ENCODE measurements at places on chromosomes 11 and 22. TPM values are rescaled to one million over a fixed set of nuclear protein-coding genes. Genes with fewer than 3 reads are reported as not detected.
A peak's percentile ranks its signal among the peaks of the same experiment; 100 is the strongest.

BATF2 gene
- 20.7 TPM for total RNA-seq

DNA sequence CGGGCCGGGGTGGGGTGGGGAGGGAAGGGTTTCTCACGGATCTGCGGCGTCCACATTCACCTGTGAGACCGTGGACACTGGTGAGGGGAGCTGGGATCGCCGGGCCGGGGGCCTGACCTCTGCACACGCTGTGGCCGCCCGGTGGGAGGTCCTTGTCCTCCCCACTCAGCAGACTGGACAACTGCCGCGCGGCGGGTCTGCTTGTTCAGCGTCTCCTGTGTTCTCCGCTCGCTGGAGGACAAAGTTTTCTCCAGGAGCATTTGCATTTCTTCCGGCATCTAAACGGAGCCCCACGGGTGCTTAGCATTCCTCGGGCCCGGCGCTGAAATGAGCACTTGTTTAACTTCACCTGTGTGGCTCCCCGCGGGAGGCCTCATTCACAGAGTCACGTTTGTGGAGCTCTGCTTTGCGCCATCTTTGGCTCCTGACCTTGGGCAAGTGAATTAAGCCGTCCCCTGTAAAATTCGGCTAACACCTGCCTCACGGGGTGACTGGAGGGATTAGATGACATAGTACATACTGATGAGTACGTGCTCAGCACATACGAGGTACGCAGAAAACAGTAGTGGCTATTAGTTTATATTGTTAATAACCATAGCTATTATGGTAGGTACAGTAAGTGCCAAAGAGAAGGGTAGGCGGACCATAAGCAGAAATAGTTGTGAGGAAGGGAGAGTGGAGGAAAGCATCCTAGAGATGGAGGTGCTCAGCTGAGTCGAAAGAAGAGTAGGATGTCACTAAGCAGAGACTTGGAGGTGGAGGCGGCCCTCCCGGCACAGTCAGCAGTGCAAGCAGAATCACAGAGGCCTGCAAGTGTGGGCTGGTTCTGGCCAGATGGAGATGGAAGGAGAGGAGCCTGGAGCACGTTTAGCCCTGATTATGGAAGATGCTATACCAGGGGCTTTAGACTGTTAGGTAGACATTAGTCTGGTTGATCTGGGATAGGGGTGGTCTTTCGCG, 885 bp downstream of the TRMU start:
- H3K4me1 ChIP-seq, result peaks cover 6% of the 10 kb centered on the region
- peak overlapping the region; percentile 76 for H3K27ac ChIP-seq
- DNase-seq, result peak; percentile 43
- no peaks in the 10 kb centered on the region for H3K27me3 ChIP-seq

MMP13 gene
- total RNA-seq, result not detected

LRRC4C gene
- total RNA-seq, result not detected

- H3K27ac ChIP-seq, result no peak overlapping the region
- no peaks in the 10 kb centered on the region for H3K36me3 ChIP-seq
- H3K4me3 ChIP-seq, result no peak overlapping the region
Measured at GRCh38 chr11:96288915-96289314, 54.1 kb downstream of the MAML2 start.

PGM2L1 gene
- total RNA-seq, result 7.8 TPM

DNA sequence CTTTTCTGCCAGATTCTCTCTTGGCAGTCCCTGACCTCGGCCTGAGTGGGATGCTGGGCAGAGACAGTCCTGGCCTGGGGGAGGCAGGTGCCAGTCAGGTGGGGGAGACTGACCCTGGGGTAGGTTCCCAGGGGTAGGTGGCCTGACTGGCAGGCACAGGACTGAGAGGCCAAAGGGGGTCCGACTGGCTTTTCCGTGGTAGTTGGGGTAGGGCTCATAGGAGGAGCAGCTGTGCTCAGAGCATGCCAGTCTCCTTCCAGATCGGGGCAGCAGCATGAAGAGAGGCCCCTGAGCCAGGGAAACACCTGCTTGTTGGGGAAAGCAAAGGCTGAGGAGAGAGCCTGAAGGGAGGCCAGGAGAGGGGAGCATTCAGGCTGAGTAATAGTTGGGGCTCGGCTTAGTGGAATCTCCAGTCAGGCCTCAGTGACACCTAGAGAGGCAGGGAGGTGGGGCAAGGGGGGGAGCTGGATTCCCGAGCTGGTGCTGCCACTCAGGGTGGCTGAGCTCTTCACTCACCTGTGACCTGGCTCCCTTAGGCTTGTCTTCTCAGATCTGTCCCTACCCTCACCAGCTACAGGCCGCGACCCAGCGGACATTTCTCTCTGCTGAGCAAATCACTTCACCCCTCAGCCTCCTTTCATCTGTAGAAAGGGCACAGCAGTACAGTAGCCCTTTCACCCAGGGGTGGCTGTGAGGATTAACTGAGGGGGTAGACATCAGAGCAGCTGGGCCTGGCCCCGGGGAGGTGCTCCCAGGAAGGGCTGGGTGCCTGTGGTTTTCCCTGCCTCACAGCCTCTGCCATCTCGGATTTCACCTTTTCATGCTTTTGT, 26.2 kb downstream of the MCM5 start:
- H3K36me3 ChIP-seq, result no peaks in the 10 kb centered on the region
- no peak overlapping the region for H3K27ac ChIP-seq
- H3K4me1 ChIP-seq, result no peaks in the 10 kb centered on the region
- H3K27me3 ChIP-seq, result no peaks in the 10 kb centered on the region
- no peak overlapping the region for H3K4me3 ChIP-seq

DNA sequence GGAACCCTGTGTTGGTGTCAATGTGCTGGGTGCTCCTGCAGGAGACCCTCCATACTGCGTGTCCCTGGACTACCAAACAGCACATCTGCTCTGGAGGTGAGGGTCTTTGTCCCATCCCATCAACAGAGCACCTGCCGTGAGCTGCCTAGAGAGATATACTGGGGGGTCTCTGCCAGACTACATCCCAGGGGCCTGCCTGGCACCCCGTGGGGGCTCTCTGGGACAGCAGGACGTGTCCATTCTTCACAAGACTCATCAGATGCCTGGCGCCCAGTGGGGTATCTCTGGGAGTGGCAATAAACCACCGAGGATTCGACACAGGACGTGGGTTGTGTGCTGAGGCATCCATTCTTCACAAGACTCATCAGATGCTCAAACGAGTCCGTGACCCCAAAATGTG, 42.7 kb downstream of the SHANK2 start:
- no peak overlapping the region for H3K27ac ChIP-seq
- H3K27me3 ChIP-seq, result no peaks in the 10 kb centered on the region
- no peaks in the 10 kb centered on the region for H3K4me1 ChIP-seq
- DNase-seq, result no peak
- H3K36me3 ChIP-seq, result no peaks in the 10 kb centered on the region
- no peak overlapping the region for H3K4me3 ChIP-seq

Measured in colonic mucosa (tissue), 4 donors.